ENCODE measurements at places on chromosomes 16 and 17. TPM values are rescaled to one million over a fixed set of nuclear protein-coding genes. Genes with fewer than 3 reads are reported as not detected.

The RAB40C gene
- polyA plus RNA-seq = 7.6 TPM

The MPP2 gene
- polyA plus RNA-seq = 3.1 TPM

The CDRT15L2 gene
- not detected for polyA plus RNA-seq

The ARL5C gene
- not detected for polyA plus RNA-seq

The MT2A gene
- 167 TPM for polyA plus RNA-seq

- no peak for DNase-seq
These were observed 12.1 kb downstream of the NHERF1 start for GRCh38 chr17:74760404-74761105.

GRCh38 chr16:79328402-79329165, 272.0 kb downstream of the MAF start:
- DNase-seq = no peak

GRCh38 chr16:53962041-53962440, 258.1 kb downstream of the FTO start:
- DNase-seq = no peak

- no peak for DNase-seq
These were observed 9.1 kb upstream of the TMEM100 start for GRCh38 chr17:55731586-55732250.

DNA sequence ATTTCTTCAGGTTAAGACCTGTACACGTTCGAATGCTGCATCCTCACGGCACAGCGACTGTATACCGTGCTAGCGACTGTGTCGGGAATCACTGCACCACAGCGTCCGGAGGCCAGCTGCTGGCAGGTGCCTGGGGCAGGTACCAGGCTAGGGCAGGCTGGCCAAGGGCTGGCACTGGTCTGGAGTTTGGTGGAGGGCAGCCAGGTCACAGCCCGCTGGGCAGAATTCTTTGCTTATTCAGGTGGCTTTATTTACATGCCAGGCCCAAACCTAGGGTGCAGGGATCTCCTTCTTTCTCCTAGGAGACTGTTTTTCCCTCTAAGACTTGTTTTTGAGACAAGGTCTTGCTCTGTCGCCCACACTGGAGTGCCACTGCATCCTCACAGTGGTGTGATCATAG, 37.9 kb downstream of the COTL1 start:
- DNase-seq = no peak

DNA sequence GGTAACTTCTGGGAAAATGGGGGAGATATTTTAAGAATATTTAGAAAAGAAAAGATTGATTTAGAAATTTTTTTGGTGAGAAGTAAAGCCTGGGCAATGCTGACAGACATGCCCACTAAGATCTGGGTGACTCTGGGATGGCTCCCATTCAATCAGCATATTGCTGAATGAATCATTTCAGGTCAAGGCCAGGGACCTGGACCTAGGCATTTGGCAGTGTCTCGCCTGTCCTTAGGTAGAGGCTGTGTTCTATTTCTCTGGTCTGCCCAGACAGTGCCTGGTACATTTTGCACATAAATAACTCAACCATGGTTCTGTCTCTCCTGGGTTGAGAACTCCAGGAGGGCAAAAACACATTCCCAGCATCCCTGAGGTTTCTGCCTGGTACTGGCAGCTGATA, 39.9 kb downstream of the SMPD3 start:
- no peak for DNase-seq
